Fibroblast of upper back skin (primary cell): ENCODE measurements at places on chromosomes 7 and 10.

DNA sequence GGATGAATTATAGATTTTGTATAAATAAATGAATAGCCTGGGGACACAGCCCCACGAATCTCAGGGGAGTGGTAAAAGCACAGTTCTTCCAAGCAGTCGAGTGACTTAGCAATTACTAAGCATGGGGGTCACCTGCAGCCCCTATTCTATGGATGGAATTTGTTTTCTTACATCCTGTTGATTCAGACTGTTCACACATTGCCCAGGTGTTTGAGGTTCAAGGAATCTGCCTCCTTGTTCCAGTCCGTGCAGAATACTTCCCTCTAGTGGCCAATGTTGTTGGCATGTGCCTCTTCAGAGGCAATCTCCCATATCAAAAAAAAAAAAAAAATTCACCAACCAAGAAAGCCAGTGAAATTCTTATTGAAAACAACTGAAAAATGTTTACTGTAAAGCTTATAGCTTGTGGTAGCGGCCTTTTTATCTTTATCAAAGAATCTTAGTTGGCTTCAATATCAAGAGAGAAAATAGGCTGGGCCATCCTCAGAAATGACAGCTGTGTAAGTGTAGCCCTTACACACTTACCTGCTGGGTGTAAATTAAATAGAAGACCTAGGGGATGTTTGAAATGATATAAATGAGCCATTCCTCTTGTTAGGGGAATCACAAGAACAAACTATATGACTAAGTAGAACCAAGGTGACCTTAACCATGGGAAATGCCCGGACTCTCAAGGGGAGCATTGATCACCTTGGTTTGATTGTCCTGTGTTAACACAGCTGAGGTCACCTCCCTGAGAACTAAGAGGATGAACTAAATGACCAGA is 7.8 kb downstream of the LIPM start:
- peak; percentile 73 for DNase-seq

GRCh38 chr10:60853107-60853506 is 74.8 kb downstream of the CDK1 start:
- no peak for DNase-seq

DNA sequence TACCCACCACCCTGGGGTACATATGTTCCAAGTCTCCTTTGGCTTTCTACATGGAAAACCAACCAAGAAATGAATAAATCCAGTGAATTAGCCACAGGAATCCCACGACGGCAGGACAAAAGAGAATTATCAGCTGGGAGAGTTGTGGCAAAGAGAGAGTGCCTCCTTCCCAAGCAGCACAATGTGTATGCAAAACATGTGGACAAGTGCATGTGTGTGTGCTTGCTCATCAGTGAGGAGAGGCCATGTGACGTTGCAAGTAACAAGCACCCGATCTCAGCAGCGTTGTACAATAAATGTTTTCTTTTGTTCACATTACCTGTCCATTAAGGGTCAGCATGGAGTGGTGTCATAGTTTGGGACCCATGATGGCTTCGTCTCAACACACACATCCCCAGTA is 50.0 kb upstream of the EMX2 start:
- DNase-seq, result no peak

GRCh38 chr10:86870679-86871078 is 86.7 kb downstream of the MMRN2 start:
- DNase-seq, result no peak
